ENCODE measurements at places on chromosomes 12 and 14.
A peak's percentile ranks its signal among the peaks of the same experiment; 100 is the strongest.

DNA sequence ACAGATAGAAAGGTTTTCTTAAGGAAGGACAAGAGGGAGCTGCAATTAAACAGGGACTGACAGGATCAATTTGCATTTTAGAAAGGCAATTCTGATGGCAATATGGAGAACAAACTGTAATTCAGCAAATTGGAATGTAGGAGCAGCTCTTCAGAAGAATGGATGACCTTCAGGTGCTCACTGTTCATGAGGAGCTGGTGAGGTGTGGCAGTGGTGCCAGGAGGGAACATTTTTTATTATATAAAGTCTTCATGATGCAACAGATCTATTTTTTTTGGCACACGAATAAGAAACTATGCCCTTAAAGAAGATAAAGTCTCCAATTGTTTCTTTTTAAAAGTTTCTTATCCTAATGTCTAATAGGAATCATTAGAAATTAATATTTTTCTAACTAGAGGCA lies 151.7 kb downstream of the SLC38A4 start:
- no peak overlapping the region for H3K4me3 ChIP-seq
- H3K36me3 ChIP-seq = no peaks in the 10 kb centered on the region
- no peak for DNase-seq

- no peak overlapping the region for H3K4me3 ChIP-seq
- H3K27me3 ChIP-seq = no peaks in the 10 kb centered on the region
- no peaks in the 10 kb centered on the region for H3K4me1 ChIP-seq
- H3K27ac ChIP-seq = no peak overlapping the region
- peak; percentile 65 for DNase-seq
These were observed 26.4 kb downstream of the TESPA1 start for GRCh38 chr12:54958048-54958658.

GRCh38 chr12:25794571-25794970 lies 163.9 kb upstream of the RASSF8 start:
- no peaks in the 10 kb centered on the region for H3K4me1 ChIP-seq
- no peaks in the 10 kb centered on the region for H3K36me3 ChIP-seq
- no peak overlapping the region for H3K4me3 ChIP-seq
- H3K27ac ChIP-seq = no peak overlapping the region
- H3K27me3 ChIP-seq = no peaks in the 10 kb centered on the region
- DNase-seq = no peak

DNA sequence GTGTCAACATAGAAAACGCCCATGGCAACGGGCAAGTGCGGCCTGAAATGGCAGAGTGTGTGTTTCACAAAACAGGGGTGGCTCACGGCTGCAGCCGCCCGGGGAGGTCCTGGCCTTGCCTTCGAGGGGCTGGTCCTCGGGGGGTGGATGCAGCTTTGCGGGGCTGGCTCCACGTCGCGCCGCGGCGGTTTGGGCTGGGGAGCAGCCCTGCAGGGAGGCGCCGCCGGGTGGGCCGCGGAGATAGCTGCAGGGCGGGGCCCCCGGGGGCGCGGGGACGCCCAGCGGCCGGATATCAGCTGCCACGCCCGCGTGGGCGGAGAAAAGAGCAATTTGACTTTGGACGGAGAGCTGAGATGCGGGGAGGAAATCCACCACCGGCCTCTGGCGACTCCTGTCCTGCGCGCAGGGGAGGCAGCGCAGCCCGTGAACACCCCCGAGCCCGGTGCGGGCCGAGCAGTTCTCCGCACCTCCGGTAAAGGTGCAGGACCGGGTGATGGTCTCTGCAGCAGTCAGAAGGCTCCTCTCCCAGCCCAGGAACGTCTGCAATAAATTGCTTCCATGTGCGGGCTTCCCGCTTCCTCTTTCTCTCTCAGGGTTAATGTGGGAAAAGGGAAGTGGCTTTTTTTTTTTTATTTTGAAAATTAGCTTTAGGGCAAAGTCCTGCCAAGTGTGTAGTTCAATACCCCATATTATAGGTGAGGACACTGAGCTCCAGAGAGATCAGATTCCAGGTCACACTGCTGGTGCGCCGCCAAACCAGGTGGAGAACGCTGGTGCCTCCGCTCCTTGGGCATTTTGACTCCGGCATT lies 110.5 kb downstream of the ARF6 start:
- no peak for DNase-seq
- H3K27me3 ChIP-seq = peaks cover 13% of the 10 kb centered on the region
- peaks cover 37% of the 10 kb centered on the region for H3K4me1 ChIP-seq
- H3K4me3 ChIP-seq = peak overlapping the region; percentile 64

GRCh38 chr12:109446-109845 lies 42.9 kb downstream of the IQSEC3 start:
- H3K27ac ChIP-seq = no peak overlapping the region
- H3K36me3 ChIP-seq = peaks cover 3% of the 10 kb centered on the region
- no peak overlapping the region for H3K4me3 ChIP-seq
- peaks cover 20% of the 10 kb centered on the region for H3K4me1 ChIP-seq

DNA sequence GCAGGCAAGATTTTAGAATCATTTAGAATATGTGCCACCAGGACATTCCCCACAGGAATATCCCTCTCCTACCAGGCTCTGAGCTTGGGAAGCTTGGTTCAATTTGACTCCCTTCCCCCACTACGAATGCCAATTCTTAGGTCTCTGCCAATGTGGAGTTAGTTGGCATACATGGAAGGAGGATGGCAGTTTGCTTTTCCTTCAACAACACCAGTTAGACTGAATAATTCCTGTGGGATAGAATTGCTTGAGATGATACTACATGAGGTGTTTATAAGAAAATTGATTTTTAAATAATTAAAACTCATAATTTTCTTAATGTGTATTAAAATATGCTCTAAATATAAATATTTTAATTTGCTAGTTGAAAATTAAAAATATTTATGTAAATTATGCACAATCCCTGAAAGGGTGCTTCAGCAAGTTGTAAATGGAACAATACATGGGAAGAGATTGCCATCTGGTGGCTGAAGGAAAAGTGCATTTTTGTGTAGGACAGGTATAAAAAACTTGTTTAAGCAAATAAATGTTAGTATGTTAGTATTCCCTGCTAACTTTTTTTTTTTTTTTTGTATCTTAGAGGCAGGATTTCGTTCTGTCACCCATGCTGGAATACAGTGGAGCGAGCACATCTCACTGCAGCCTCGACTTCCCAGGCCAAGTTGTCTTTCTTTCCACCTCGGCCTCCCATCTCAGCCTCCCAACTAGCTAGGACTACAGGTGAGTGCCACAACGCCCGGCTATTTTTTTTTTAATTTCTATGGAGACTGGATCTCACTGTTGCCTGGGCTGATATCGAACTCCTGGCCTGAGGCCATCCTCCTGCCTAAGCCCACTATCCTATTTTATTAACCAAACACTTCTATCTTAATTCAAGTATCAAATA lies 25.8 kb upstream of the STRAP start:
- H3K27me3 ChIP-seq = no peaks in the 10 kb centered on the region
- no peaks in the 10 kb centered on the region for H3K36me3 ChIP-seq
- H3K27ac ChIP-seq = no peak overlapping the region
- DNase-seq = peak; percentile 90
- H3K4me3 ChIP-seq = no peak overlapping the region

GRCh38 chr12:113197518-113198077 lies 12.1 kb downstream of the RITA1 start:
- peaks cover 19% of the 10 kb centered on the region for H3K4me1 ChIP-seq
- no peaks in the 10 kb centered on the region for H3K27me3 ChIP-seq
- H3K36me3 ChIP-seq = peaks cover 10% of the 10 kb centered on the region
- H3K4me3 ChIP-seq = no peak overlapping the region
- no peak overlapping the region for H3K27ac ChIP-seq
- no peak for DNase-seq

DNA sequence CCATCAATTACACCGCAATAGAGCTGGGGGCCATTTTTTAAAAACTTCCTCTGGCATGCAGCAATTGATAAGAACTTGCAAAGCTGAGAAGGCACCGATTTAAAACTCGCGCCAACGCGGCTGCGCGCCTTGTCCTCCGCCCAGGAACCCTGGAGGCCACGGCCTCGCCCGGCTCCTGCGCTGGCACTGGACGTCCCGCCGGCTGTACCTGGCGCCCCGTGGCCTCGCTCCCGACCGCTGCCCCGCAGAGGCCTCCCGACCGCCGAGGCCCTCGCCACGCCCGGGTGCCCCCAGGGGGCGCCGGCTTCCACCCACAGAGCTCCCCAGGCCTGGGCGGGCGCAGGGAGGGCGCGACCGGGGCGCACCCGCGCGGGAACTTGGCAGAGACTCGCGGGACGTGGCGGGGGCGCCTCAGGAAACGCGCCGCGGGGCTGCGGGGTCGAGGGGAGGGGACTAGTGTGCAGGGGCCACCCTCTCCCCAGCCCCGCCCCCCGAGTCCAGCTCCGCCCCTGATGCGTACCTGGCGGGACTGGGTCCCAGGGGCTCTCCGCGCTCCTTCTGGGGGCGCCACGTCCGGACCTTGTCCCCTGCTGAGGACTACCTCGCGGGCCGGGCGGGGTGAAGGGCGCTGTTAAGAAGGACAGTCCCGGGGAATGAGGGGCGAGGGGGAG lies 65.7 kb downstream of the TNFAIP2 start:
- no peak overlapping the region for H3K4me3 ChIP-seq
- no peak overlapping the region for H3K27ac ChIP-seq
- H3K27me3 ChIP-seq = peaks cover 35% of the 10 kb centered on the region
- no peak for DNase-seq
- no peaks in the 10 kb centered on the region for H3K36me3 ChIP-seq

DNA sequence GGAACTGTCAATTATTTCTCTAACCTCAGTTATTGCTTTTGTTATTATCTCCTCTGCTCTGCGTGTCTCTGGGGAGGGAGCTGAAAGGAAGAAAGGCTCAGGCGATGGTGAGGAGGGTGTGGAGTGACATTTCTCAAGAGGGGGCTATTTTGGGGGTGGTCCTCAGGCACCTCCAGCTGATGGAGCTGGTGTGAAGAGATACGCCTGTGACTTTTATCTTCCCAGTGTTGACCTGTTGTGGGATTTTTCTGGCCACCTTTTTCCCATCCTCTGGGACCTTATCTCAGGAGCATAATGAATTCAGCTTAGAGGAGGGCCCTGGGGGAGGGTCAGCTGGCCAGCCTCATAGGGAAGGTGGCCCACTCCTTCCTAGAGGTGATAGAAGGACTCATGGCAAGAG lies 26.4 kb downstream of the KCNA5 start:
- H3K36me3 ChIP-seq = no peaks in the 10 kb centered on the region
- H3K27me3 ChIP-seq = no peaks in the 10 kb centered on the region
- H3K4me1 ChIP-seq = no peaks in the 10 kb centered on the region
- H3K4me3 ChIP-seq = no peak overlapping the region
- no peak for DNase-seq
- H3K27ac ChIP-seq = no peak overlapping the region

- peaks cover 5% of the 10 kb centered on the region for H3K27me3 ChIP-seq
- peak; percentile 79 for DNase-seq
- peak within 1 kb of the TSS; percentile 64 for H3K27ac ChIP-seq
- H3K4me3 ChIP-seq = peak within 1 kb of the TSS; percentile 72
- no peaks in the 10 kb centered on the region for H3K36me3 ChIP-seq
These were observed at the start of gene ELK3 for GRCh38 chr12:96193725-96194575. Gene ELK3 (plus strand): TSS chr12:96194375.

GRCh38 chr12:109680264-109681005 lies 33.2 kb upstream of the FAM222A start:
- H3K27me3 ChIP-seq = peaks cover 2% of the 10 kb centered on the region
- H3K27ac ChIP-seq = no peak overlapping the region
- H3K4me3 ChIP-seq = no peak overlapping the region
- peaks cover 18% of the 10 kb centered on the region for H3K4me1 ChIP-seq

GRCh38 chr12:119178544-119179334 lies at the start of gene HSPB8:
Gene HSPB8 (plus strand): TSS chr12:119178931. CDS start chr12:119179313, 382 bp downstream.
- H3K27me3 ChIP-seq = peaks cover 6% of the 10 kb centered on the region
- H3K4me1 ChIP-seq = peaks cover 31% of the 10 kb centered on the region
- H3K4me3 ChIP-seq = peak within 1 kb of the TSS; percentile 44
- H3K27ac ChIP-seq = peak within 1 kb of the TSS; percentile 57
- DNase-seq = peak; percentile 79

- no peaks in the 10 kb centered on the region for H3K27me3 ChIP-seq
- DNase-seq = no peak
- H3K36me3 ChIP-seq = no peaks in the 10 kb centered on the region
- H3K4me3 ChIP-seq = no peak overlapping the region
These were observed 16.3 kb upstream of the SINHCAF start for GRCh38 chr12:31342286-31342685.

DNA sequence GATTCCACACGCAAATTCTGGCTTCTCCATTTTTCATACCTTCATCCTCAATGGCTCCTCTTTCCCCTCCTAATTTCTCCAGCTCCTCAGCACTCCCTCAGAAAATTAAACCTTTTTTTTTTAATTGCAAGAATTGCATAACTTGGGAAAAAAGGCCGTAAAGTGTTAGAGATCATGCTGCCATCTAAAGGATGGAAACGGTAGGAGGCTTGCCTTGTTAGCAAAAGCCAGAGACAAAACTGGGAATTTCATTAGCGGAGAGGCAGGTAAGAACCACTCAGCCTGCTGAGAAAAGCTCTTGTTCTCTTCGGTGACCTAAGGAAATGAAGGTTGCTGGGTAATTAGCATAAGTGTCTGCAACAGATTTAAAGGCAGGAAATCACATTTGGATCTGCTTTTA lies 204.3 kb downstream of the AEBP2 start:
- no peaks in the 10 kb centered on the region for H3K27me3 ChIP-seq
- no peak overlapping the region for H3K4me3 ChIP-seq
- no peaks in the 10 kb centered on the region for H3K36me3 ChIP-seq
- peak; percentile 84 for DNase-seq

DNA sequence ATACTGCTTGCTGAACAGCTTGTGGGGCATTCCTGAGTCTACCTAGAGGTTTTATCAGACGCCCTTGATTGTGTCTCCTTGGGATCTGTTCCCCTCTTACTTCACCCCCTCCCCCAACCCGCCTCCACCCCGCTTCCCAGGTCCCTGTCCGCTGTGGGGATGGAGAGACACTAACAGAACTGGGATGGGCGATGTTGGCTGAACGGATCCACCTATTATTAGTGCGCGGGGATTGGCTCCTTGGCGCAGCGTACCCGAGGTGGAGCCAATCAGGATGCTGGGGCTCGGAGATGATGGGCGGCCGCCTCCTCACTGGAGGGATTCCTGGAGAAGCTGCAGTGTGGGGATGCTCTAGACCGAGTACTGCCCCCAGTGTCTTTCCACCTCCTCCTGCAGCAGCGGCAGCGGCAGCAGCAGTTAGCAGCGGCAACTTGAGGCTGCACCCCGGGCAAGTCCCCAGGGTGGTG lies at the start of gene SYT1:
Gene SYT1 (plus strand): TSS at position 372 of the 467 bp plus-strand sequence.
- no peaks in the 10 kb centered on the region for H3K36me3 ChIP-seq
- DNase-seq = peak; percentile 80
- H3K4me3 ChIP-seq = peak within 1 kb of the TSS; percentile 81
- H3K27ac ChIP-seq = peak within 1 kb of the TSS; percentile 71
- H3K4me1 ChIP-seq = peaks cover 14% of the 10 kb centered on the region

GRCh38 chr12:63078906-63079305 lies 72.1 kb downstream of the AVPR1A start:
- H3K4me3 ChIP-seq = no peak overlapping the region
- no peaks in the 10 kb centered on the region for H3K36me3 ChIP-seq
- H3K27me3 ChIP-seq = no peaks in the 10 kb centered on the region
- no peak overlapping the region for H3K27ac ChIP-seq
- DNase-seq = no peak

- no peak for DNase-seq
- no peaks in the 10 kb centered on the region for H3K36me3 ChIP-seq
- H3K27me3 ChIP-seq = no peaks in the 10 kb centered on the region
- peak overlapping the region; percentile 81 for H3K4me3 ChIP-seq
- no peak overlapping the region for H3K27ac ChIP-seq
These were observed 2.5 kb downstream of the PPP1R12A start for GRCh38 chr12:79932357-79932756.

GRCh38 chr12:31248815-31249214 lies 77.1 kb downstream of the SINHCAF start:
- no peak for DNase-seq
- H3K4me1 ChIP-seq = no peaks in the 10 kb centered on the region
- no peak overlapping the region for H3K27ac ChIP-seq
- H3K4me3 ChIP-seq = no peak overlapping the region
- H3K27me3 ChIP-seq = no peaks in the 10 kb centered on the region

GRCh38 chr12:1918884-1919236 lies 408 bp upstream of the CACNA2D4 start:
- no peak overlapping the region for H3K27ac ChIP-seq
- no peaks in the 10 kb centered on the region for H3K36me3 ChIP-seq
- DNase-seq = no peak
- no peak overlapping the region for H3K4me3 ChIP-seq
- peaks cover 4% of the 10 kb centered on the region for H3K27me3 ChIP-seq
- H3K4me1 ChIP-seq = peaks cover 19% of the 10 kb centered on the region

Measured in spinal cord (tissue), 10 donors.